ENCODE measurements at places on chromosomes 3 and 15. TPM values are rescaled to one million over a fixed set of nuclear protein-coding genes. Genes with fewer than 3 reads are reported as not detected.

CD276 gene
- polyA plus RNA-seq: 98.2 TPM

GRM7 gene
- not detected for polyA plus RNA-seq

ALPK3 gene
- 69.6 TPM for polyA plus RNA-seq

AMT gene
- 7.4 TPM for polyA plus RNA-seq

NANOGP8 gene
- not detected for polyA plus RNA-seq

CPNE9 gene
- 0.14 TPM for polyA plus RNA-seq

ECE2 gene
- not detected for polyA plus RNA-seq

NAA50 gene
- polyA plus RNA-seq: 163 TPM

GRCh38 chr15:52527911-52528563 lies 643 bp downstream of the MYO5A start:
- peak; percentile 25 for DNase-seq

DNA sequence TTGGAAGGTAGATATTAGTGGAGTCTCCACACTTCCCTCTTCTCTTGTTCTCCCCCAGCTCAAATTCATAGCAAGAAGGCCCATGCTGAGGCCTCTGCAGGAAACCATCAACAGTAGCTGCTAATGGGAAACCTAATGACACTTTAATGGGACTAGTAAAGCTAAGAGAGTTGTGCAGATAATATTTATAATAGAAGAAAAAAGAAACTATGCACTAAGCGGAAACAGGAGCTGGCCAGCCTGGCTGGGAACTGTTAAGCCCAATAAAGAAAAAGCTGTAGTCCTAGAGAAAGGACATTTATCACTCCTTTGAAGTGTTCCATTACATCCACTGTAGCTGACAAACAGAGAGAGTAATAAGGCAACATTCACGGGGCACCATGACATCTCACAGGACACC lies 229.6 kb downstream of the IGSF11 start:
- DNase-seq: no peak

- peak; percentile 63 for DNase-seq
Measured at GRCh38 chr15:38768970-38769369, 204.4 kb upstream of the RASGRP1 start.

- DNase-seq: no peak
Measured at GRCh38 chr3:64673159-64673715, 14.6 kb downstream of the ADAMTS9 start.

GRCh38 chr3:27423463-27423862 lies 54.3 kb upstream of the NEK10 start:
- DNase-seq: peak; percentile 51

DNA sequence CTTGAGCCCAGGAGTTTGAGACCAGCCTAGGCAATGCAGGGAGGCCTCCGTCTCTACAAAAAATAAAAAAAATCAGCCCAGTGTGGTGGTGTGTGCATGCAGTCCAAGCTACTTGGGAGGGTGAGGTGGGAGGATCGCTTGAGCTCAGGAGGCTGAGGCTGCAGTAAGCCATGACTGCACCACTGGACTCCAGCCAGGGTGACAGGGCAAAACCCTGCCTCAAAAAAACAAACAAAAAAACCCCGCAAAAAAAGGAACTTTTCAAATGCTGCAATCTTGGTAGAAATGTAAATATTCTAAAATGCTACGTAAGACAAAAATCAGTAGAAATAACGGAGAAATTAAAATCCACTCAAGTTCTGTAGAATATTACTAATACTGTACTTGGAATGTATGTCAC lies 108.1 kb upstream of the MELTF start:
- DNase-seq: peak; percentile 36

DNA sequence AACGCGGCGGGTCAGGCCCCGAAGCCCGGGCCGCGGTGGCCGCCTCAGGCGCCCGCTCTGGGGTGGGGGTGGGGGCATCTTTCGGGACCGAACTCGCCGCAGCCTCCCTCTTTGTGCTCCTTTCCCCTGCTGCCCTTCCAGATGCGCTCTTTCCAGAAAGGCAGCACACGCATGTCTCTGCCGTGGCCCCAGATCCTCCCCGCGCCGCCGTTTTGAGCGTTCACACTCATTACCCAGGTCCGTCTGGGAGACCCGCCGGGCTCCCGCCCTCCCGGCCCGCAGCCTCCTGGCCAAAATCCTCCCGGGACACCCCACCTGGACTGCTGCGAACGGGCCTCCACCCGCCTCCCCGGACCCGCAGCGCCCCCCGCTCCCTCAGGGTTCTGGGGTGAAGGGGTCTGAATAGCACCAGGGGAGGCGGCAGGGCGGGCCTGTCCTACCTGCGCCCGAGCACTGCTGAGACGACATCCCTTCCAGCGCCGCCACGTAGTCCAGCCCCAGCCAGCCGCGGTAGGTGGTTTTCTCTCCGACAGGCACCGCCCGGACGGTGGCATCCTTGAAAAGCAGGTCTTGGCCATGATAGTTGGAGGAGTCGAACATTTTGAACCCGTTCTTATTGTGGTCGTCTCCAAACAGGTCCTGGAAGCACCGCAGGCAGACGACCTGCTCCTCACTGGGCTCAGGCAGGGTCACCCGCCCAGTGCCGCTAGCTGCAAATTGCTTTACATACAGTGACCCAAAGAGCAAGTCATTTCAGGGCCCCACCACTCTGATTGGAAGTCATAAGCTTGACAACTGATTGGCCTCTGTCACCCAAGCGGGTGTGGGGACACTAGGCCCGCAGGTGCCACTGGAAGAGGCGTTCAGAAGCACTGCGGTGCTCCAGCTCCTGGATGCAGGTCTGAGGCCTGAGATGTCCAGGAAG lies 25.9 kb downstream of the MELTF start:
- peak; percentile 44 for DNase-seq

GRCh38 chr3:12230406-12230805 lies 58.5 kb upstream of the PPARG start:
- DNase-seq: no peak

DNA sequence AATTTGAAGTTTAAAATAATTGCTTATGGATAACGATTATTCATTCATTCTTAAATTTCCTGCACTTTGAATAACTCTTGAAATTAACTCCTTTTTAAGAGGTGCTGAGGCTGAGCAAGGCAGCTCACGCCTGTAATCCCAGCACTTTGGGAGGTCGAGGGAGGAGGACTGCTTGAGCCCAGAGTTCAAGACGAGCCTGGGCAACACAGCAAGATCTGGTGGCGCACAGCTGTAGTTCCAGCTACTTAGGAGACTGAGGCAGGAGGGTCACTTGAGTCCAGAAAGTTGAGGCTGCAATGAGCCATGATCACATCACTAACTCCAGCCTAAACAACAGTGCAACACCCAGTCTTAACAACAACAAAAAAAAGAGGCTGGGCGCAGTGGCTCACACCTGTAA lies 8.0 kb downstream of the DCUN1D1 start:
- no peak for DNase-seq

- DNase-seq: peak; percentile 86
Measured at GRCh38 chr3:194137008-194137505, 1.1 kb downstream of the HES1 start.

Data from muscle of leg (tissue), 16 donors.